ENCODE measurements at places on chromosomes 7 and 10.

DNA sequence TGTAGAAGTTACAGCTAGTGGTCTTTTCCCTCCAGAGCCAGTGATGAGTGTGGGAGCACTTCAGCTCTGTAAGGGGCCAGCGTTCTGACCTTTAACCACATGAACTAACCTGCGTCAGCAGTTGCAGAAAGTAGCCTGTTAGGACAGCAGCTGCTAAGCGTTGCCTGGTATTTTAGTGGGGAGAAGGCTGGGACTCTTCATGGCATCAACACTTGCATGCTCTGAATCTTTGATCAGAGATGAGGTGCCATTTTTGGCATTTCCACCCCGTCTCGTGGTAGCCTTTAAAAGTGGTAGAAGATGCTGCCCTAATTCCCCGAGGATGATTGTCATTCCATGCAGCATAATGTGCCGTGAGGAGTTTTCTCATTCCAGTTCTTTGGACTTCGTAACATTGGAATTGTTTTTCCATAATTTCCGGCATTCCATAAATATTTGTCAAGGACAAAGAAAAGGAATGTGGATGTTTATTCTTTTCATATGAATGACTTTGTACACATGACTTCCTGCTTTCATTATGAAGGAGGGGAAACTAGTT is 92.2 kb downstream of the AVL9 start:
- no peak for DNase-seq

DNA sequence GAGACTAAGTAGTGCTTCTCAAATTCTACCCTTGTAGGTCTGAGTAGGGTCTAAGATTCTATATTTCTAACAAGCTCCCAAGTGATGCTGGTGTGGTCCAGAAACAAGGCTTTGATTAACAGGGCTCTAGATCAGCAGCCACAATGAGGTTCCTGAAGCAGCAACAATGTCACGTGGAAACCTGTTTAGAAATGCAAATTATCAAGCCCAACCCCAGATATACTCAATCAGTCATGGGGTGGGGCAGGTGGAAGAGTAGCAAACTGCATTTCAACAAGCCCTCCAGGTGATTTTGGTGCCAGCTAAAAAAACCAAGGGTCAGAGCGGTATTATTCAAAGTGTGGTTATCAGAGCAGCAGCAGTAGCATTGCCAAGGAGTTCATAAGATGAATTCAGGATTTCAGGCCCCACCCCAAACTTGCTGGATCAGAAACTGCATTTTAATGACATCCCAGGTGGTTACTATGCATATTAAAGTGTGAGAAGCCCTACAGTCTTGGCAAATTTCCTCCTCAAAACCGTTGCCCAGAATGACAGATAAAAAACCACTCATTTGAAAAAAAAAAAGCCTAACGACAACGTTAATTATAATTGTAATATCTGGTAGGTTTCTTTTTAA is 199.2 kb downstream of the AHR start:
- no peak for DNase-seq

DNA sequence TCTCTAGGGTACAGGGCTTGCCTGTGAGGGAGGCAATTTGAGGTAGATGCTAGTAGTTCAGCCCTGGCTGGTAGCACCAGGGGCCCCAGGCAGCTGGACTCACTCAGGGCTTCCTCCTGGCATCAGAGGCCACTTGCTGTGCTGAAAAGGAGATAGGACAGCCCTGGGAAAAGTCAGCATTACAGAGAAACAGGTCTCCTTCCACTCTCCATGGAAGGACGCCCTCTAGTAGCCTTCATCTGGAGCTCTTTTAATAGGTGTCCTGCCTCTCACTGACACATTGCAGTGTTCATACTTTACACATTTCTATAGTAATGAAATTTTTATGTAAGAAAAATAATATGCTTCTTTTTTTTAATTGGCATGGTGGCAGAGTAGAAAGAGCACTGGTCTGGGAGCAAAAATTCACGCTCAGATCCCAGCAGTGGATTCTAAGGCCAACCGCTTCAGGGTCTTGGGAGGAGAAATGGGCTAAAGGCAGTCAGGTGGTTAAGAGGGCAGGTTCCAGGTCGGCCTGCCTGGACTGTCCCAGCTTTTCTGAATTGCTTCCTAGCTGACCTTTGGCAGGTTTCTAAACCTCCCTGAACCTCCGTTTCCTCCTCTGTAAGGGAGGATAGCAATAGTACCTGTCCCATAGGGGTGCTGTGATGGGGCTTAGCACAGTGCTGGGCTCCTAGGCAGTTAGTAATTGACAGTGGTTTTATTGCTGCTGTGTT is 35.8 kb downstream of the AIFM2 start:
- DNase-seq = no peak

GRCh38 chr10:116861796-116862195 is 12.5 kb downstream of the ENO4 start:
- no peak for DNase-seq

DNA sequence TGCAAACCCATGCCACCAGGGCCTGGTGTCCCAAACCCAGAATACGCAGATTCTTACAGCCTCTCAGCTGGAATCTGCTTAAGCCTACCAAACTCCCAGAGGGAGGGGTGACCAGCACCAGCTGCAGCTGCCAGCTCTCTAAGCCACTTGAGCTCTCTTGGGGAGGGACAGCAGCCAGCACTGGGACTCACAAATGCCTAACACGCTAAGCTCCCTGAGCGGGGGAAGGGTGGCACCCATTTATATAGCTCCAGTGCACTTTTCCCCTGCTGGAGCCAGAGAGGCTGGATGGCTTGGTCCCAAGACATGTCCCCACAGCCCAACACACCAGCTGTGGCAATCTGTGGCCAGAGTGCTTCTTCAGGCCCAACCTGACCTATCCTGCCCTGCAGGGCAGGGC is 326.8 kb upstream of the NRG3 start:
- DNase-seq = no peak

DNA sequence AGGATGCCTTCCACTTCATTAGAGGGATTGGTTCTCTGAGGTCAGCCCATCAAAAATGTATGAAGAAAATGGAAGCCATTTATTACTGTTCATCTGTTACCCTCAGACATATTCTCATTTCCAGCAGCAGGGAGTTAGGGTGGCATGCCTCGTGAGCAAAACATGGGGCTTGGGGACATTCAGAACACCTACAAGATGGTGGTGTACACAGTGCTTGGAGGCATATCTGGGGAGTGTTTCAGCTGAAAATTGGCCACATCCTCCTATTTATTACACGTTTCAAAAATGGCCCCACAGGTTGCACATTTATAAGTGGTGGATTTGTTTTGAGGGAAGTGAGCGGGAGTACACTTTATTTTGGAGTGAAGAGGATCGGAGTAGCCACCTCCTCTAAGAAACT is 93.4 kb downstream of the SPAG6 start:
- no peak for DNase-seq

All from CD4-positive, alpha-beta T cell treated with Interleukin-1 beta for 1 hour (primary cell).